ENCODE measurements at places on chromosomes 3 and 15.
A peak's percentile ranks its signal among the peaks of the same experiment; 100 is the strongest.

DNA sequence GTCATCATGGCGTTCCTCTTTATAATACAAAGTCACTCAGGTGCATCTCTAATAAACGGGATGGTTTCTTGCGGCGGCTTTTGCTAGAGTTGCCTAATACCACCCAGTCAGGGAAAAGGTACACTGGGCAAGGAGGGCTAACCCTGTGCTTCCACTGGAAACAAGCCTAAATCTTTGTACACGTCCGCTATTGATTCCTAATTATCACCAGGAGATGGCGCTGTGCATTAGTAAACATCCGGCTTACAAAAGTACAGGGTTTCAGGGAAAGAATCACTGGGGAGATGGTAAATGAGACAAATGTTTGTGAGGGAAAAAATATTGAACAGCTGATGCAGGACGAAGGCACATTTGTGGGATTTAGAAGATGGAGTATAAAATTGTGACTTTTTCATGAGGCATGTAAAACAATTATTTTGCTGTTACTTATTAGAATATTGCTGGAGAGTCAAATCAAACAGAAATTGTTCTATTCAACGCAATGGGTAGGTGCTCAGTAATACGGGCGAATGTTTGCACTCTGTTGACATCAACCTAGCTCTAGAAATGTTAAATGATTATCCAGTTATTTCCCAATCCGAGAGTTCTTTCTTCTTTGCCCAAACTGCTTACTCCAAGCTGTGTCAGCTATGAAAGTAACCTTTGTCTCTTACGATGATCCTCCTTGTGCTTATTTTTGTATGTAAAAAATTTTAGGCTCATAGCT is 50.6 kb downstream of the GMNC start:
- DNase-seq: peak; percentile 53

DNA sequence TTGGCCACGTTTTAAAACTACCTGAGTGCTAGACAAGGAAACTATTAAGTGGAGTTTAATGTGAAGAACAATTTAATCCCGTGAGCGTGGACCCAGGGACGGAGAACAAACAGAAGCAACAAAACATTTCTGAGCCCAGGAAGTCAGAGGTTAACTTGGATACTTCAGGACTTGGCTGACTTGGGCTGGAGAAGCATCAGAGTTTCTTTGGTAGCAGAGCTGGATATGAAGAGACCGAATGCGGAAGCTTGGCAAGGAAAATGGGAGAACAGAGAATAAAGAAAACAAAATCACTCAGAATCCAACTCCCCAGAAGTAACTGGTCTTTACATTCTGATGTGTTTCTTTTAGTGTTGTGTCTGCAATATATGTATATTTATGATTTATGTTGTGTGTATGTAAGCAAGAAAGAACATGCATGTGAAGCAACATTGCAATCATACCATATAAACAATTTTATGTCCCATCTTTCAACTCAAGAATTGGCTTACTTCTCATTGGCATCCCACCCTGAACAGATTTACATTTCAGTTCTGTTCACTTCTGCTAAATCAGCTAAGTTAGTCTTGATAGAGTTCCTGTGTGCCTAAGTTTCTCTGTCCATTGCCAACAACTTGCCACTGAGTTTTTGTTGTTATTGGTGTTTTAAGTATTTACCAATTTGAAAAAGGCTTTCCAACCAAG is 17.2 kb upstream of the PLOD2 start:
- no peak for DNase-seq

GRCh38 chr3:190302212-190302867 is 19.9 kb downstream of the CLDN1 start:
- DNase-seq: peak; percentile 32

DNA sequence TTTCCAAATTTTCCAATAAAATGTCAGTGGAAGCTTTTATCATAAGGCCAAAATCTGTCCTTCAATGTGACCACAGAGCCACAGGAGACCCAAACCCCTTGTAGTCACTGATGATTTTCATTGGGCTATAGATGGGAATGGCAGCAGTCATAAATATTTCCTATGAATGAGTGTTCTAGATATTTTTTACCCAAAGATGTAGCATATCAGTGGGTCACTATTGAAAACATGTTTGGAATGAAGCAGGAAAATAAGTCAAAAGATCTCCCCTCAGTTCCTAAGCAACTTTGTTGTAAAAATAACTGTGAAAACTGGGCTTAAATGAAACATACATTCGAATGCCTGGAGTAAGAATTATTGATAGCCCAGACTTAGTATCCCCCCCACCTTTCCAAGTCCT is 49.0 kb downstream of the NKIRAS1 start:
- DNase-seq: no peak

DNA sequence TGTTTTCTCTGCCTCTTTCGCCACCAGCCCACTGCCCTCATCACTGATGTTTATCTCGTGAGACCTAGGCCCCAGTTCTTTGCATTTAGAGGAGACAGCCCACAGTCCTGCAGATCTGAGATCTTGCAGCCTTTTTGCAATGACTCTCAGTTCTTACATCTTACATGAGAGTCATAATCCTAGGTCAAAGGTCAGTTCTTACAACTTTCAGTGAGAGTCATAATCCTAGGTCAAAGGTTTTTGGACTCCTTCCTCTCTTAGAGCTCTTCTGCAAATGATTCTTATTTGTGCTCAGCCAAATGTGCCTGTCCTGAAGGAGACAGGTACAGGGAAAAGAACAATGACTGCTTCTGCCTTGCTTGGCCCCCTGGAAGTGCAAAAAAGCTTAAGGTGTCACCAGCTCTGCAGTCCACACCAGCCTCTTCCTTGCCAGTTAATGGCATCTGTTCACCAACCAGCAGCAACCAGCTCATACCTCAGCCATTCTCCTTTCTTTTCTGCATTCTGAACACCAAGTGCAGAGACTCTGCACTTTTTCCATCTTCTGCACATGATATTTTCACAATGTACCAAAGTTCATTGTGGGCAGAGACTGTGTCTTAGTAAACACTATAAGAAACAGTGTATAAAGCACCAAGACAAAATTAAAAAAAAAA is 67.1 kb downstream of the ABHD5 start:
- no peak for DNase-seq

GRCh38 chr3:171748064-171748924 is 62.0 kb downstream of the PLD1 start:
- peak; percentile 29 for DNase-seq

GRCh38 chr3:177725165-177725564 is 527.9 kb upstream of the TBL1XR1 start:
- no peak for DNase-seq

GRCh38 chr3:15313461-15313860 is 18.9 kb downstream of the SH3BP5 start:
- no peak for DNase-seq

GRCh38 chr3:179451265-179452175 is at the start of gene GNB4:
TSS of gene GNB4 (minus strand) at chr3:179451470. CDS start at chr3:179426200, 25,270 bp downstream.
- peak; percentile 76 for DNase-seq

GRCh38 chr3:63809607-63810006 is 9.5 kb upstream of the C3orf49 start:
- DNase-seq: peak; percentile 88

DNA sequence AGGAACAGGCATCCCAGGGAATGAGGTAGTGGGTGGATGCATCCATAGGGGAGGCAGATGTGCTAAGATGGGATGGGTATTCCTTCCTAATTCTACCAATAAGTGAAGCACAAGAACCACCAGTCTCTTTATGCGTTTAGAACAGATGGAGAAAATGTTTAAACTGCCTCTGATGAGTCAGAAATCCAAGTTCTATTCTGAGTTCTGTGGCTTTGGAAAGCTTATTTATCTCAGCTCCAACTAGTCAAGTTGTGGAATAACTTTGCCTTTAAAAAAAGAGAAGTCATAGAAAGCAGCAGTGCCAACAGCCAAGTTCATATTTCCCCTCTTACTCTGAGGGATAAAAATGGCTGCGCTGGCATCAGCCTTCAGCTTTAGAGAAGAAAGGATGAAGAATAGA is 761.7 kb downstream of the IGSF11 start:
- no peak for DNase-seq

DNA sequence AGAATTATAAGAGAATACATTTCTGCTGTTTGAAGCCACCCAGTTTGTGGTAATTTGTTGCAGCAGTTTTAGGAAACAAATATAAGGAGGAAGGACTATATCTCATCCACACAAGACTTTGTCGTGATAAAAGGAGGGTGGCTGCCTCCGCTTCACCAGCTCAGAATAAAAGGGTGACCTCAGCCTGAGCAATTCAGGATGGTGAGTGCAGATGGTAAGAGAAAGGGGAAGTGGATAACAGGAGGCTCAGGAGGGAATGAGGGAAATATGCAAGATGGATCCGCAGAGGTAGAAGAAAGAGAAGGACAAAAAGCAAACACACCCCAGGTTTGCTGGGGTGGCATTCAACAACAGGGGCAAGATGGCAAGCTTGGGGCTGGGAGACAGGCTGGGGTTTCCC is 108.1 kb upstream of the TNFAIP8L3 start:
- no peak for DNase-seq

- DNase-seq: no peak
Observed at GRCh38 chr3:6039971-6040370, 820.9 kb upstream of the GRM7 start.

DNA sequence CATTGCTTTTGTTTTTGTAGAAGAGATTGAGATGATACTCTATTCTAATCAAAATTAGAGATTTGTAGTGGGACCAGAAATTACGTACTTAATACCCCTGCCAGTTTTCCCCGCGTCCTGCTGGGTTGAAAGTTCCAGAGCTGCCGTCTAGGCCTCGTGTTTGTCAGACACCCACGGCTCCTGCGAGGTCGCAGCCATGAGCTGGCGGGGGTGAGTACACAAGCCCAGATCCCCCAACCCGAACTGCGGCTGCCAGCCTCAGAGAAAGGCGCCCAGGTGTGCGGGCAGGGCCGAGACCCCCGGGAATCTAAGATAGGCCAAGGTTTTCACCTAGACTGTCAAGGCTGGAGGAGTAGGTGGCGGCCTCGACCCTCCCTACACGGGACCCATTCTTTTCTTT is 26.3 kb downstream of the GPR160 start:
- DNase-seq: no peak

DNA sequence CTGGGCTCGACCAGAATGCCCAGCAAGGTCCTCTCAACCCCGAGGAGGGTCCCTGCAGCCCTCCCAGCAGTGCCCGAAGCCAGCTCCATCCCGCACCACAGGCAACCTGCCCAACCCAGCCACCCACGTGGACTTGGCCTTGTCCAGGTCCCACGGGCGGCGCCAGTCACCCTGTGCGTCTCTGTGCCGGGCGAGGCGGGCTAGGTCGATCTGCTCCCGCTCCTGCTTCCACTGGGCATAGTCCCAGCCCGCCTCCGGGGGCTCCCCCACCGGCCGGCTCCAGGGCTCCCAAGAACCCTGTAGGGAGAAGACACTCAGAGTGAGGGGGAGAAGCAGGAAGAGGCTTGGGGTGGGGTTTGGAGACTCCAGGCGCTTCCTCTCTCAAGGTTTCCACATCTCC is 3.1 kb downstream of the CCDC9B start:
- DNase-seq: no peak

DNA sequence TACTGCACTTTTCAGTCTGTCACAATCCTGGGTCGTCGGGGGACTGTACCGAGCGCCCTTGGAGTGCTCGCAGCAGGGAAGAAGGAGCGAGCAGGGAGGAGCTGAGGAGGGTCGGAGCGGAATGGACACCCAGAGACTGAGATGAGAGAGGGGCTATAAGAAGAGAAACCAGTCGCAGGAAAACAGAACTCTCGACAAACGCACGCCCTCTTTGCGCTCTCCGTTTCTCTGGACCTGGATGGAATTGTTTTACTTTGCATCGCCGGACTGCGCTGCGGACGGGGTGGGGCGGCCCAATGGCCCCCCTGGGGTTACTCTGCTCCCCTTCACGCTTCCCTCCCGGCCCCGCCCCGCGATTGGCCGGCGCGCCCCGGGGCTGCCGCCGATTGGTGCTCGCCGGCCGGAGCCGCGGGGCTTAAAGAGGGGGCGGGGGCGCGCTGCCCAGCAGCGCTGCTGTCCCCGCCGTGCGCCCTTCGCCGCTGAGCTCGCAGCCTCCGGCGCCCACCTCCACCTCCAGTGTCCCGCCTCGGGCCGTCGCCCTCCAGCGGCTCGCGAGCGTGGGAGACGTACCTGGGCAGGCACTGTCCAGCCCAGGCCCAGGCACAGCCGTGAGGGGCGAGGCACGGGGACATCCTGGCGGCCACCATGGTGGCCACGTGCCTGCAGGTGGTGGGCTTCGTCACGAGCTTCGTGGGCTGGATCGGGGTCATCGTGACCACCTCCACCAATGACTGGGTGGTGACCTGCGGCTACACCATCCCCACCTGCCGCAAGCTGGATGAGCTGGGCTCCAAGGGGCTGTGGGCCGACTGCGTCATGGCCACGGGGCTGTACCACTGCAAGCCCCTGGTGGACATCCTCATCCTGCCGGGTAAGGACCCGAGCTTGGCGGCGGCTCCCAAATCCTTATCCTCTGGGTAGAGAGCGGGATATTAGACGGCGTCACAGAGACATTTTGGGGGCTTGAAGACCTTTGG is at the start of gene CLDN11:
TSS of gene CLDN11 (plus strand) at position 447 of the 977 bp plus-strand sequence. CDS start at position 646, 199 bp downstream.
- no peak for DNase-seq

DNA sequence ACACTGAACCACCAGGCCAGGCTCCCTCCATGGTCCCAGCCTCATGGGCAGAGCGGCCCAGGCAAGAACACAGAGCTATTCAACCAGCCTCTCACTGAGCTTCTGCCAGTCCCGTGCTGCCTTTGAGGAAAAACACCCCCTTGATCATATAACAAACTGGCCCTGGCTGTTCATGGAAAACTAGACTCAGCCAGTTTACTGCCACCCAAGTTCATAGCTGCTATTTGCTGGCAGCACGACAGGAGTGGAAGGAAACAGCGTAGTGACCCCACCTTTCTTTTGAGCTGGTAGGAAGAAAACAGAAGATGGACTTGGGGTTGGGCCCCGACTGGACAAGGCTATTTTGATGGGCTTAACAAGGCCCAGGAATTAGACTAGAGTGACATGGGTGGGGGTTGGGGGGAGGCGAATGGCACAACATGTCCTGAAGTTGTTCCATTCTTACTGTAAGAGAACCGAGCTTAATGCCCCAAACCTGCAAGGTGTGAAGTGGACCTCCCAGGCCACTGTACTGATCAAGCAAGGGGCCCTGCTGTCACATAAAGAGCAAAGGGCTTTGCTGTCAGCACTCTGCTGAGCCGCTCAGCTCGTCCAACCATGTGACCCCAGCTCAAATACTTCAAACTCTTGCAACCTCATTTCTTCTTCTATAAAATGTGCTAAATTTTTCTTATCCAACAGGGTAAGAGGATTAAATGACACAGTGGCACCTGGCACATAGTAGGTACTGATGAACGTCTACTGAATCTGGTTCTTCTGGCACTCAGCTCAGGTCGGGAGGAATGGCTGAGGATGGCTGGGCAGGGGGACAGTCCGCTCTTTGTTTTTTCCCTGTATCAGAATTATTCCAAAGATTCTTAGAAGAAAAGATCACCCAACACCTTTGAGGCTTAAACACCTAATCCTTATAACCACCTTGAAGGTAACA is 1.6 kb downstream of the FBXL22 start:
- DNase-seq: no peak

GRCh38 chr3:51997172-51997571 is 1.5 kb upstream of the RPL29 start:
- no peak for DNase-seq

All from amniotic epithelial cell (primary cell).